ENCODE measurements at places on chromosomes 16 and 17.
A peak's percentile ranks its signal among the peaks of the same experiment; 100 is the strongest.

DNA sequence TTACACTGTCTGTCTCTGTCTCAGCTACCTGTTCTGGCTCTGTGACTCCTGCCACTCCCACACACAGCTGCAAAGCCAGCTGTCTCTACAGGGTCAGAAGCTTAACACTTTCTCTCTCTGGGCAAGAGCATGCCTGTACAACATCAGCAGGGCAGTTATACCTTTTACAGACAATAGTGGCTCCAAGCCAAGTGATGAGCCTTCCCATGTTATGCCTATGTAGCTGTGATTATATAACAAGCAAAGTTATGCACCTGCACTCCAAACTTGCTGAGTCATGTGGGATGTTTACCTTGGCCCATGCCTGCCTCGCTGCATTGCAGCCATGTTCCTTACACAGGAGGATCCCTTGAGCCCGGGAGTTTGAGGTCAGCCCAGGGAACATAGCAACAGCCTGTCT, 31.8 kb upstream of the APPBP2 start:
- DNase-seq: peak; percentile 11

- no peak for DNase-seq
These were observed 28.7 kb downstream of the ABR start for GRCh38 chr17:1150863-1151600.

DNA sequence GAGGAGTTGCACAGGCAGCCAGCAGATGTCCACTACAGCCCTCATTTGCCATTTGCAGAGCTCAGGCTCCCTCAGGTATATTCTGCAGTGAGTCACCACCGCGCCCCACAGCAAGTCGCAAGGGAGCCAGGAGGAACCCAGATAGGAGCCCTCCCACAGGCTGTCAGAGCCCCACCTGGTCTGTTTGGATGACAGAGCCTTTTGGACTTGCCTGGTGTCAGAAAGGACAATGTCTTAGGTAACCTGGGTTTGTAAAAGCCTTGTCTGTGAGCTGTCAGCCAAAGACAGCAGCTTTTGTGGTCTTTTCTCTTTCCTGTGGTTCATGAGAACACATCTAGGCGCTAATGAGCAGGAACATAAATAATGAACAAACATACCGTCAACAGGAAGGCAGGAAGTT, 70.9 kb downstream of the GNAO1 start:
- DNase-seq: peak; percentile 53

DNA sequence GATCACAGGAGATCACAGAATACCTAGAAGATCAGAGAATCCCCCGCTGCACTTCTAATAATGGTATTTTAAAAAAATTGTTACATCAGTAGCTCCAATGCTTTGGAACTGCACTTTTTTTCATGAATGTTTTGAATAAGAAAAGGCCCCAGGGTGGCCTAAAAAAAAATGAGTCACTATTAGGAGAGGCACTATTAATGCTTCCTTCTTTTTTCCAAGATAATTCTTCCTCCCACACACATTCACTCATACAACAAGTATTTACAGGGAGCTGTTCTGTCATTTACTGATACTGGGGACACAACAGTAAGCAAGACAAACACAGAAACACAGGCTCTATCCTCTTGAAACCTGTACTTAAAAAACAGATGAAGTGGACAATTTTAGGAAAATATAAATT, 675 bp upstream of the PDZD9 start:
- DNase-seq: no peak

DNA sequence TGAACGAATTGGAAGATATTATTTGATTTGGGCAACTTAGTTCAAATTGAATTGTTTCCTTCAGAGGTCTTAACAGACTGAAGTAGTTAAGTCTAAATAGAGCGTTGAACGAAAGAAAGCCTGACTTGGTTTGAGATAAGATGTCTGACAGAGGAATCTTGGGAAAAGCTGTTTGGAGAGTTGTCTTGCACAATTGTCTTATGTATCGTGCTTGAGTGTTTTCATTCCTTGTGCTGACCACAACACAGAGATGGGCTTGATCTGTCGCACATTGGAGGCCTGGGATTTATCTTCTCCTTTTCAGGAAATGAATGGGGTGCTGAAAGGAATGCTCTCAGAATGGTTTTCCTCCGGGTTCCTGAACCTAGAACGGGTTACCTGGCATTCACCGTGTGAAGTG, 7.8 kb downstream of the MLYCD start:
- no peak for DNase-seq

DNA sequence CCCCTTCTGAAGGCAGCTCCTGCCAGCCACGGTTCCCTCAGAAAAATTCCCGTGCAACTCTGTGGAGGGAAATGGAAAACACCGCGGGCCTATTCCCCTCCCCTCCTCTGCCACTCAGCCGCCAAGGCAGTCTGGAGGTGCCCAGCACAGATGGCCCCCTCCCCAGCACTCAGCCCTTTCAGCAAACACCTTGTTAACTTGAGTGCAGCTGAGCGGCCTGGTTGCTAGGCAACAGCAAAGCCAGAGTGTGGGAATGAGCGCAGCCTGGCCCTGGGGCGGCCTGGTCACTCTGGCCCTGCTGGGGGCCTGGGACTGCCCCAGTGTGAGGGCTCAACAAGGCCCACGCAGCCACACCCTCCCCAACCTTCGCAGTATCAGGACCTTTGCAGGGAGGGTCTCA, 32.8 kb downstream of the CACNA1G start:
- peak; percentile 71 for DNase-seq

DNA sequence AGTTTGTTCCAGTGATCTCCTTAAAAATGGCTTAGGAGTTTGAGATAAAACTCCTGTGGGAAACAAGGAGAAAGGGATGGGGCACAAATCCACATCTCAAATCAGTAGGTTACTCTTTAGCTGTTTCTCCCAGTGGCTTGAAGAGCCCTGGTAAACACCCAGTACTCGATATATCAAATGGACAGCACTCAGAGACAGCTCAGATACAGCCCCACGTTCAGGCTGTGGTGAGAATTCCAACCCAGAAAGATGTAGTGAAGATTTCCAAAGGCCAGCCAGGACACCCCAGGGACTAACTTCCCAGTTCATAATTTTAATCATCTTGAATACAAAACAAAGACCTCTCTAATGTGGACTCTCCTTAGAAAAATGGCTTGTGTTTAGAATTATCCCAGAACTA, 6.4 kb upstream of the VEZF1 start:
- DNase-seq: no peak

DNA sequence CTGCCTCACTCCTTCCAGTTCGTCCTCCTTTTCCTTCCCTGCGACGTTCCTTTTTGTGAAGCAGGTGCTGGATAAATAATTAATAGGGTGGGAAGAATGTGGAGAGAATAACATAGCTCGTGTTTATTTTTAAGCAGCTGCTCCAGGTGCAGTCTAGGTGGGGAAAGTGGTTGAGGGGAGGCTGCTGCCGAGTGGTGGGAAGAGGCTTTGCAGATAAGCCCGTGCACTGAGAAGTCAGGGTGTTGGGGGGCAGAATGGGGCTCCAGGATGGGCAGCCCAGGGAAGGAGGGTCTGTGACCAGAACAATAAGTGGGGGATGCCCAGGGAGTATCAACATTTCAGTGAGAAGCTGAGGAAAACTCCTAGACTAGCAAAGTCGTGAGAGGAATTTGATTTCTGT, 300.5 kb downstream of the CPPED1 start:
- DNase-seq: peak; percentile 83

- no peak for DNase-seq
These were observed 14.0 kb downstream of the SLFN11 start for GRCh38 chr17:35359398-35359797.

DNA sequence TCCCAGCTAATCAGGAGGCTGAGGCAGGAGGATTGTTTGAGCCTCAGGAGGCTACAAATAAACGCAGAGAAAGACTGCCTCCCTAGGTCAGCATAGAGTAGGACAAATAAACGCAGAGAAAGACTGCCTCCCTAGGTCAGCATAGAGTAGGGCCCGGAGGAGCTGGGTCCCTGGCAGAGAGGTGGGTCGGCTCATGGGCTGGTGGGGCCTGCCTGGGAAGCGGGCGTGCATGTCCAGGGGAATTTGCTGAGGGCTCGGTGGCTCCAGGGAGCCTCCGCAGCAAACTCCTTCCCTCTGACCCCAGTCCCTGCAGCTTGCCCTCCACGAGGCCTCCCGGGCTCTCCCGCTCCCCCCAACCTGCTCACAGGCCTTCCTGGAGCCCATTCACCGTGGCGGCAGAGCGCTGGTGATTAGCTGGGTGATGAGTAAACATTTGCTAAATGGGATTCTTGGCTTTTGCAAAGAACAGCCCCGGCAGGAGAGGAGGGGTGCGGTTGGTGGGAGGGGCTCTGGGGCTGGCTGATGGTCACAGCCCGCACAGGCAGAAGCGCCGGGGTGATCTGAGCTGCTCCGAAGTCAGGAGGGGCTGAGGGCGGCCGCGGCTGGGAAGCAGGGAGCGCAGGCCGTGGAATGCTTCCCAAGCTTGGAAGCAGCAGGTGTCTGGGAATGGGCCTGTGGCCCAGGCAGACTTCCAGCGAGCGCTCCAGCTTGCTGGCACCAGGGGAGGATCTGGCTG, 93.1 kb downstream of the RTN4RL1 start:
- DNase-seq: peak; percentile 69

DNA sequence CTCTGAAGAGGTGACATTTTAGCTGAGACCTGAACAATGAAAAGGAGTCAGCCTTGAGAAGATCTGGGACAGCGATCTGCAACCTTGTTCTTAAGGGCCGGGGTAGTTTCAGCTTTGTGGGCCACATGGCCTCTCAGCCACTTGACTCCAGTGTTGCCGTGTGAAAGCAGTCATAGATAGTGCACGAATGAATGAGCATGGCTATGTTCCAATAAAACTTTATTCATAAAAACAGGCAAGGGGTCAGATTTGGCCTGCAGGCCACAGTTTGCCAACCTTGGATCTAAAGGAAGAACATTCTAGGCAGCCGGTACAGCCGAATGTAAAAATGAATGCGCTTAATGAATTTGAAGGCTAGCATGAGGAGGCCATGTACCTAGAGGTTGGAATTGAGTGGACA, 83.5 kb downstream of the ABCC6 start:
- no peak for DNase-seq

GRCh38 chr17:73984941-73985340, 218.5 kb upstream of the RPL38 start:
- no peak for DNase-seq

GRCh38 chr16:1078579-1079021, 6.1 kb downstream of the SSTR5 start:
- peak; percentile 93 for DNase-seq

DNA sequence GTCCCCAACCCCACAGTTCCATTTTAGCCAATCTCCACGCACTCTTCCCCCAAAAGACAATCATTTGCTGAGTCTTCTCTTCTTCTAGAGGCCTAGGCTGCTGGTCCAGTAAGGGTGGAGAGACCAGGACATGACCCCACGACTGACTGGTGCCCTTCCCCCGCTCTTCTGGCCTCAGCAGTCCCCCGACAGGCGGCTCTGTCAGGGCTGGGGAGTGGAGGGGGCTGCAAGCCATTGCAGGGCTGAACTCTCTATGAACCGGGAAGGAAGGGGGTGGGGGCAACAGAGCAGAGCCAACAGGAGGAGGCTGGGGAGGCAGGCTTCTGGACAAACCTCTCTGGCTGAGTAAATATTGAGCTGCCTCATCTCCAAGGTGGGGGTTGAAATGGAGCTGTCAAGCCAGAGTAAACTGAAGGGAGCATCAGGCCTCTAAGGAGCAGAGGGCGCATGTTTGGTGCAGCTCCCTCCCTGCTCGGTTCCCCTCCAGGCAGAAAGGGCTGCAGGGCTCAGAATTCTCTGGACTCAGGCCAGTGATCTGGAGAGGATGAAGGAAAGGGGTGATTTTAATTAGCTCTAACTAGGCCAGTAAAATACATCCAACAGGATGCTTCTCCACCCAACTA, 8.7 kb downstream of the HOXB1 start:
- DNase-seq: peak; percentile 68

DNA sequence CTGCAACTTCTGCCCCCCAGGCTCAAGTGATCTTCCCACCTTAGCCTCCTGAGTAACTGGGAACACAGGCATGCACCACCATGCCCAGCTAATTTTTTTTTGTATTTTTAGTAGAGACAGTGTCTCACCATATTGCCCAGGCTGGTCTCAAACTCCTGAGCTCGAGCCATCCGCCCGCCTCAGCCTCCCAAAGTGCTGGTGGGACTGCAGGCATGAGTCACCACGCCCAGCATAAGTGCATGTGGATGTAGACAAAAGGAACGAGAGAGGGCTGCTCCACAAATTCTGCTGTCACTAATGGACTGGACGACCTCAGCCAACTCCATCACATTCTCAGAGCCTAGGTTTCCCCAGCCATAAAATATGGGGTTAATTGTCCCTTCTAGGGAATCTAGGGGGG, 7.7 kb upstream of the SP2 start:
- no peak for DNase-seq

DNA sequence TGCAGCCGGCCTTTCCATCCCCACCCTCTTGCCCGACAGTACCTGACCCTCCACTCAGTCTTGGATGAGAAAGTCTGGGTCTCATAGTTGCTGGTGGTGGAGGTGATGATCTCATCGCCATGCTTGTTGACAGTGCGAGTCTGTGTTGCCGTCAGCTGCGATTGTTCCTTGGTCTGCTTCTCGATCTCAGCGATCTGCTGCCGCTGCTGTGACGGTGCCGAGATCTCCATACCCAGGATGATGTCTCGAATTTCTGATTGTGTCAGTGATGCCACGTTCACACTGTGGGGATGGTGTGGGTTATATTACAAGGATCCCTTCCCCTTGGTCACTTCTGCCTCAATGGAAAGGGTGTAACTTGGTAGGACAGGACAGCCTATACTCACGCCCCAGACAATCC, 4.1 kb upstream of the RILP start:
- DNase-seq: no peak

GRCh38 chr17:61131585-61131984, 268.1 kb upstream of the TBX2 start:
- no peak for DNase-seq

DNA sequence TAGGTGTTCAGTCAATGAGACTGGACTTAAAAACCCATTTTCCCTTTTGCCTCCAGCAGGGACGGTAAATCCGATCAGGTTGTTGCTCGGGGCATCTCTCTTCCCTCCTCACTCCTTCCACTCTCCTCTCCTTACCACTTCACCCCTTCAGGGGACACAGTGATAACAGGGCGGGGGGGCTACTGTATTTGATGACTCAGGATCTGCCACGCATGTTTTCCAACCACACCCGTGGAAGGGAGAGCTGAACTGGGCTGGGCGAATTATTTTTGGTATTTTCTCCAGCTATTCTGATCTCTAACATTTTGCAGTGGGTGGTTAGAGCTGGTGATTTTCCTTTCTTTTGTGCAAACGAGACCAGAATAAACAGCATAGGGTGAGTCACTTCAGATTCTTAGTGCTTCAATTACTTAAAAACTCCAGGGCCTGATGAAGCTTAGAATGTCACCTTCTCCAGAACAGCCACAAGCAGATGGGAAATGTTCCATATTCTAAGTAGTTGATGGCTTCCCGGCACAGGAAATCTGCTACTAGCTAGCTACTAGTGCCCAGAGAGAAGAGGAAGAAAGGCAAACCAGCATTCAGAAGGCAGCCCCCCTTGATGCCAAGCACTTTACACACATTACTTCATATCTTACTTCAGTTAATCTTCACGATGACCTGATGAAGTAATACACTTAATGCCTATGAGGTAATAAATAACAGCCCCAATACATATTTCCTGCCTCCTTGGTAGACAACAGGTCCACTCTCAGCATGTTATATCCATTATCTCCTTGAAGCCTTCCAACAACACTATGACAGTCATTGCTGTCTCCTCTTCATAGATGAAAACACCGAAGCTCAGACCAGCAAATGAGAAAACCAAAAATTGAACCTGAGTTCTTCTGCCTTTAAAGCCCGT, 74.1 kb downstream of the ASIC2 start:
- no peak for DNase-seq

GRCh38 chr16:3874794-3875692, 5.5 kb downstream of the CREBBP start:
- no peak for DNase-seq

GRCh38 chr17:68103148-68103547, 67.6 kb downstream of the KPNA2 start:
- DNase-seq: no peak

GRCh38 chr17:77734371-77735080, 224.0 kb upstream of the TNRC6C start:
- DNase-seq: peak; percentile 89
